ENCODE measurements at places on chromosomes 4 and X.

DNA sequence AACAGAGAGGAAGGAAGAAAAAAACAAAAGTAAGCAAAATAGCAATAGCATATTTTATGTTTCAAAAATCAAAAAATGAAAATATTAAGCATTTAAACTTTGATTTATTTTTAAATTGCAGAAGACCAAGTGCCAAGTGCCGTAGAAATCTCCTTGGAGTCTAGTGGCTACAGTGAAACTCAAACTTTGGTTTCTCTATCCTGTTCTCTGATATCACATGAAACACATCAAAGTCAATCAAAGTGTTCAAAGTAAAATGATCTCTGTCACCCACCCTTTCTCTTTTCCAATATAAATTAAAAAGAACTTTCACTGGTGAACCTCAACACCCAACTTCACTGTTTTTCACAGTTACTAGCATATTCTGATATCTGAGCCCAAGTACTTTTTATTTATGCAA is 81.1 kb downstream of the HADH start:
- no peak for DNase-seq

DNA sequence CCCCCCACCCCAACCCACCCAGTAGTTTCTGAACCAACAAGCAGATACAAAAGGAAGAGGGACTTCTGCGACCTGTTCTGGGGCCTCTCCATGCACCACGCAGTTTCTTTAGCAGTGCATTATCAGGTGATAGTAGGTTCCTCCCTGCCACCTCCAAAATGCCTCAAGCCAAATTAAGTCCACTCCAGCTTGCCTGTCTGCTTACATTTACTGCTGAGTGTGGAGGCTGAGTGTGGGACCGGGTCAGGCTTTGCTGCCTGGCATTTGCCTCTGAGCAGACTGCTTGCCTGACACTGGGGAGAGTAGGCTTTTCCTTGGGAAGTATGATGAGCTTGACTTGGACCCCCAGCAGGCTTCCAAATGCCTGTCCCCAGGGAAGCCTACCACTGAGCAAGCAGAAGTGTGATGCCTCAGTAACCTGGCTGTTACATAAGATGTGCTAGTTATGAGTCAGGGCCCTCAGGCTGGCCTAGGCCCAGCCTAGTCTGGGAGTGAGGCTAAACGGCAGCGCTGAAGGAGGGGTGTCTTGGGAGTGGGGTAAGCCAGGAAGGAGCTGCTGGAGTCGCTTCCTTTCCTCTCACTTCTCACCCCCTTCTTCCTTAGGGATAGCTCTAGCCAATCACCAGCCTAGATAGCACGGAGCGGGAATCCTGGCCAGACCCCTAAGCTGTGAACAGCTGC is 9.0 kb downstream of the TSC22D3 start:
- no peak for DNase-seq

- DNase-seq: no peak
These were observed 117.4 kb upstream of the GPRIN3 start for GRCh38 chr4:89425023-89425422.

DNA sequence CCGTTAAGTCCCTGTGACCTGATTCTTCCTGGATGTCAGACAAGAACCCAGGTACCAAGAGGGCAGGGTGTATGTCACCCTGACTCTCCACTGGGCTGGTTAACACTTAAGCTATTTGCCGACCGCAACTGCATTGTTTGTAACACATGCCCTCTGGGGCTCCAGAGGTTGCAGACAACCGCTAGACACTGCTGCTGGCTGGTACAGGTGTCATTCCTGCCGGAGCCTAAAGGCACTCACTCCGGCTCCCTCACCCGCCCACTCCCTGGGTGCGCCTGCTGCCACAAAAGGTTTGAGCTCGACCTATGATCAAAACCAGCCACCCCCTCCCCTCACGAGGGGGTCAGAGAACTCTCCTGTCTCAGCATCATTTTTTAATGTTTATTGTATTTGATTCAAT is 208.2 kb downstream of the FAT4 start:
- DNase-seq: no peak

- DNase-seq: no peak
These were observed 6.5 kb downstream of the SH3BP2 start for GRCh38 chr4:2799224-2799911.

DNA sequence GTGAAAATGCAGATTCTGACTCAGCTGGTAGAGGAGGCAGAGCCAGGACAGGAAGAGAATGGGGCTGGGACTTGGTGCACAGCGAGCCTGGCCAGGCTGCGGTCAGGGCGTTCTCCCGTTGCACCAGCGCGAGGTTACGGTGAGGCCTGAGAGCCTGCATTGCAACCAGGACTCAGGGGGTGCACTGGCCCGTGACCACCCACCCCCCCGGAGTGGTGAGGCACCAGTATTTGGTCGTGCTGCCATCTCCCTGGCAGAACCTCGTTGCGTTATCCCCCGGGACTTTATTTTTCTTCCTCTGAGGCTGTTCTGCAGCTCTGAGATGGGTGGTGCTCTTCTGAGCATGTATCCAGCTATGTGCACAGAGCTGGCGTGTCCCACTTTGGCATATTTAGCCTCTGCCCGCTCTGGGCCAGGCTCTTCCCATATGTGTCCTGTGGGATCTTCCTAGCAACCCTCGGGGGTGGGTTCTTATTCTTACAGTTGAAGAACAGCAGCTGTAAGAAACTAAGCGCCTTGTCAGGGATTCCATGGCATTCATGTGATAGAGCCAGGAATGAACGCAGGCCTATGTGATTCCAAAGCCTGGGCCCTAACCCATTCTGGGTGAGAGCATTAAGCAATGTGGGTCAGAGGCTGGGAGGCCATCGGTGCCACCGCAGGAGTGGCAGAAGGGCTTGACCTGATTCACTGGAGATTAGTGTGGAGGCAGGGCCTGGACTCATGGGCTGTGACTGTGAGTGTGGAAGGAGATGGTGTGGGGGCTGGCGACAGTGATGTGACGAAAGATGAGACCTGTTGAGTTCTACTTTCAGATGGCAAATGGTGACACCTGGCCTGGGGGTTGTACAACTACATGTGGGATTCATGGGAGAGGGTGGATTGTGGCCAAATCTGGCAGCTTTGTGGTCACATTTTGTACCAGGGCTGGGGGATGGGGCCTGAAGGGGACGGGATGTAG is 3.1 kb downstream of the TADA2B start:
- DNase-seq: no peak

GRCh38 chr4:107575243-107575642 is 144.8 kb downstream of the PAPSS1 start:
- no peak for DNase-seq

GRCh38 chrX:18672008-18672407 is at the start of gene RS1:
RS1 (minus strand) TSS chrX:18672108; CDS start chrX:18672068, 40 bp downstream.
- DNase-seq: no peak

- no peak for DNase-seq
These were observed 11.7 kb downstream of the RPL9 start for GRCh38 chr4:39446842-39447573.

DNA sequence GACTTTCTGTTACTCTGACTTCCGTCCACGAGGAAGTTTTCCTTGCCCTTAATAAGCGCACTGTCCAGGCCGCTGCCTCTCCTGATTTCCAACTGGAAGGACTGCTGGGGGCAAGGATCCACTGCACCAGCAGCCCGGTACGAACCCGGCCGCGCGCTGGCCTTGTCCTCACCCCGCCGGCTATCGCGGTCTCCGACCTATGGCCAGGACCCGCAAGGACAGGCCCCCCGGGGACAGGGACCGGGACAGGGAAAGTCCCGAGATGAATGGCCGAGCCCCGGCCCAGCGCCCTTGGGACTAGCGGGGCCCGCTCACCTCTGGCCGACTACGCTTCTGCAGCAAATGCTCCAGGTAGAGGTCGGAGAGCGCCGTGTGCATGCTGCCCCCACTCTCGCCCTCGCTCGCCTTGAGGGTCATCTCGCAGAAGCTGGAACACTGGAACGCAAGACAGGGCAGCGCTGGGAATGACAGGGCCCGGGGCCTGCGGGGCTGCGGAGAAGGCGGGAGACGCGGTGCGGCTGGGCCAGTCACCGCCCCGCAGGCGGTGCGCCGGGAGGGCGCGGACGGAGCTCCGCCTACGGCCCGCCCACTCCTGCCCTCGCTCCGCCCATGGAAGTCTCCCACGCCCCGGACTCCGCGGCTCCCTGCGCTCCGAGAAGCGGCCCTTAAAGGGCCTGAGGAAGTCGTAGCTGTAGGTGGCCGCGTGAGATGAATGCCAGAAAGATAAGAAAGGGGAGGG is at the start of gene MPP1:
MPP1 (minus strand) TSS at position 529 of the 739 bp plus-strand sequence; CDS start at position 417, 112 bp downstream.
- DNase-seq: peak; percentile 65

GRCh38 chrX:69501429-69501828 is 2.7 kb upstream of the NALF2 start:
- no peak for DNase-seq

DNA sequence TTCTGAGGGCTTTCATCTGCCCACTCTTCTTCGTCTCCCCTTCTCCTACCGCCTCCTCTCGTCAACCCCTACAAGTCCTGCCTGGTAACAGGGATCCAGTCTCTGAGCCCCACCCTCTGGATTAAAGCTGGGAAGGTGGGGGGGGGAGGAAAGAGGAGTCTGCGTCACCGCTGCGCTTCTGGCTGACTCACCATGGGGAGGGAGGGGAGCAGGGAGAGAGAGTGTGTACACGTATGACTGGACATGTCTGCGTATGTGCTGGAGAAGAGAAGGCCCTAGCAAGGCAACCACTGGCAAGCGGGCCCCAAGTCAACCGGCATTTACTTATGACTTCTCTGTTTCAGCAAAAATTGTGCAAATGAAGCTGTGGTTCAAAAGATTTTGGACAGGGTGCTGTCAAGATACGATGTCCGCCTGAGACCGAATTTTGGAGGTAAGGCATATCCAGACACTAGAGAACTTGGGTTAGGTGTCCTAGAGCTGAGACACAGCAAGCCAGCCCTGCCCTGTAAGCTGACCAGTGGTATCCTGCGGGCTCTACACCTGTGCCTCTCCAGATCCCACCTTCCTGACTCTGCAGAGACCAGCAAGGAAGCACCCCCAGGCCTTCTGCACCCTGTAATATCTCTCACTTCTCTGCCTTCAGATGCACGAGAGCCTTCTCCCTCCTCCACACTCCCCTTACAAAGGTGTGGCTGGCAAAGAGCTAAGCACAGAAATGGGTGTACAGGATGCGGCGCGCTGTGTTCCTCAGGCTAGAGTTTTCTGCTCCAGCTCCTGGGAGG is 2.5 kb downstream of the GABRQ start:
- DNase-seq: no peak

DNA sequence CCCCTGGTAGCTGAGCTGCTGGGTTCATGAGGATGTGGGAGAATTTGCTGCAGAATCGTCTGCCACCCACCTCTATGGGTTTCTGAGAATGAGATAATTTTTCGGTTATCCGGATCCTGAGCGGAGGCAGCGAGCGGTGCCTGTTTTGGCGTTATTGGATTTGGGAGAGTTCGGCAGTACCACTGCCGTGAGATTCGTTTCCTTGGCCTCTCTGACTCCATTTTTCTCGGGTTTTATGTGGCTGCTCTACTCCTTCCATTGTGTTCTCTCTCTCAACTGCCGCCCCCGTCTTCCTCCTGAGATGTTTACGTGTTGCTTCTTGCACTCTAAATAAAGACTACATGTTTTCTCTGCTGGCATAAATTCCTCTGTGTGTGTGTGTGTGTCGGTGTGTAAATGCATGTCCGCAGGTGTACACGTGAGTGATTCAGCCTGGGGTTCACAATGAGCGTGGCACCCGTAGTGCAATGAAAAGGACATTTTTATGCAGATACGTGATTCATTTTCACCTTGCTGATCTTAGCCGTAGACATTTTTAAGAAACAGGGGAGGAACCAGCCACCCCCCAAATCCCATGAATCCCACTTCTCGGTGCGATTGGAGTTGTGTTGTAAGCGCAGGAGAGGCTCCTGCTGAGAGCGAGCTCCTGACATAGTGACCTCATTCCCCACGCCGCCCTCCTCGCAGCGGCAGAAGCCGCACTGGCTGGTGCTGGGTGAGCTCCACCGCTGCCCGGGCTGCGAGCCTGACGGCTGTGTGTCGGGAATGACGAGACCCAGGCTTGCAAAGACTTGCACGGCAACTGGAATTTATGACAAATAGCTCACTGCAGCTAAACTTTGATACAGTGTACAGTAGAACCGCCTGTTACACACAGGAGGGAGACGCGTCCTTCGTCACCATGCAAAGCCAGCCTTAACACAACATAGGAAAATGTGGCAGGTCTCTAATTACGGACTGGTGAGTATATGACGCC is 82.2 kb downstream of the STOX2 start:
- DNase-seq: peak; percentile 0

GRCh38 chr4:167222099-167222498 is 12.2 kb downstream of the SPOCK3 start:
- no peak for DNase-seq

DNA sequence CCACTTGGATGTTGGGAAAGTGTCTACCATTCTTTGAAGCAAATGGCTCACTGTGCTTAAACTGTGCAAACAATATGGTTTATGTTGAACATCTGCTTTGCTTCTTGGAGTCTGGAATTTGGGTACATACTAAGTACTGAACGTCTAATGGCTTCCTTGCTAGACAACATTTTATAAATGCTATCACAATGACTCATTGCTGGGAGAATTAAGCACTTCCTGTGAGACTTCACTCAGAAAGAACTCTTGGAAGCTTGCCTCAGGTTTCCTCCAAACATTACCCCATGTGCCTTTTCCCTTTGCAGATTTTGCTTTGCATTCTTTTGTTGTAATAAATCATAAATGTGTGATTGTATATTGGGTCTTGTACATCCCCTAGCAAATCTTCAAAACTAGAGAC is 139.7 kb downstream of the PACRGL start:
- no peak for DNase-seq

GRCh38 chr4:86416081-86416480 is 56.2 kb upstream of the MAPK10 start:
- DNase-seq: no peak

Data from NCI-H774 (cell line).